ENCODE measurements at places on chromosomes 16 and 17. TPM values are rescaled to one million over a fixed set of nuclear protein-coding genes. Genes with fewer than 3 reads are reported as not detected.

The FSCN2 gene
- 1.3 TPM for total RNA-seq

The TAC4 gene
- not detected for total RNA-seq

The RASL10B gene
- total RNA-seq: 0.33 TPM

The TLE7 gene
- not detected for total RNA-seq

The MARVELD3 gene
- not detected for total RNA-seq

The KRT24 gene
- total RNA-seq: not detected

The SMIM36 gene
- total RNA-seq: not detected

The GAS2L2 gene
- not detected for total RNA-seq

The TBC1D3K gene
- total RNA-seq: not detected

The MSRB1 gene
- total RNA-seq: 20.5 TPM

The FNDC8 gene
- not detected for total RNA-seq

The CRYM gene
- total RNA-seq: not detected

The CENPV gene
- total RNA-seq: 33.6 TPM

The ENGASE gene
- 15.7 TPM for total RNA-seq

The SNAI3 gene
- 0.33 TPM for total RNA-seq

The TBC1D3I gene
- total RNA-seq: 0.57 TPM

The SLX1B gene
- total RNA-seq: 43.8 TPM

The PRR15L gene
- not detected for total RNA-seq

The PRAC2 gene
- total RNA-seq: not detected

The DHRS7C gene
- total RNA-seq: not detected

The MT1G gene
- total RNA-seq: not detected

The METTL22 gene
- 23.0 TPM for total RNA-seq

The DLX3 gene
- not detected for total RNA-seq

The CNTNAP1 gene
- total RNA-seq: 30.2 TPM

The SCN4A gene
- total RNA-seq: not detected

The ORAI3 gene
- total RNA-seq: 24.2 TPM

The RNF222 gene
- not detected for total RNA-seq

The TIGD7 gene
- 5.1 TPM for total RNA-seq

The KRTAP17-1 gene
- total RNA-seq: not detected

The ZACN gene
- not detected for total RNA-seq

The COA3 gene
- 46.4 TPM for total RNA-seq

The TP53TG3B gene
- not detected for total RNA-seq

The NPW gene
- 0.98 TPM for total RNA-seq

The SLFN14 gene
- under 0.01 TPM for total RNA-seq

The TTYH2 gene
- 2.1 TPM for total RNA-seq

The IFT20 gene
- 40.3 TPM for total RNA-seq

The GPR139 gene
- total RNA-seq: not detected

The ZSCAN10 gene
- not detected for total RNA-seq

The ZCCHC14 gene
- 12.2 TPM for total RNA-seq

The CA5A gene
- total RNA-seq: not detected

The DDX28 gene
- 17.6 TPM for total RNA-seq

The HNF1B gene
- total RNA-seq: not detected

The SPATA22 gene
- not detected for total RNA-seq

The QPRT gene
- 0.10 TPM for total RNA-seq

The CD300E gene
- not detected for total RNA-seq

The SETD1A gene
- 5.1 TPM for total RNA-seq

The B3GNT9 gene
- total RNA-seq: 2.3 TPM

The HOXB6 gene
- 16.0 TPM for total RNA-seq

The SYNGR3 gene
- total RNA-seq: 6.9 TPM

The SGCA gene
- not detected for total RNA-seq

The EMP2 gene
- total RNA-seq: 18.9 TPM

The CCDC154 gene
- total RNA-seq: 0.10 TPM

The DNAH17 gene
- total RNA-seq: not detected

The MGAT5B gene
- 2.2 TPM for total RNA-seq

The CA4 gene
- not detected for total RNA-seq

The SNX11 gene
- total RNA-seq: 14.7 TPM

The PSMB3 gene
- 363 TPM for total RNA-seq
